Left ventricle myocardium inferior (tissue), 1 donor: ENCODE measurements at places on chromosomes 11 and 22.

- no peaks in the 10 kb centered on the region for H3K27me3 ChIP-seq
- H3K27ac ChIP-seq = no peak overlapping the region
- H3K36me3 ChIP-seq = no peaks in the 10 kb centered on the region
- H3K4me1 ChIP-seq = peaks cover 31% of the 10 kb centered on the region
- no peak overlapping the region for H3K4me3 ChIP-seq
- DNase-seq = no peak
Observed at GRCh38 chr11:117887431-117888138, 11.1 kb upstream of the FXYD6 start.

- peaks cover 16% of the 10 kb centered on the region for H3K4me1 ChIP-seq
- peaks cover 57% of the 10 kb centered on the region for H3K27me3 ChIP-seq
- H3K27ac ChIP-seq = no peak overlapping the region
- DNase-seq = no peak
- H3K4me3 ChIP-seq = no peak overlapping the region
Observed at GRCh38 chr11:69896250-69896649, 77.0 kb upstream of the FGF3 start.

DNA sequence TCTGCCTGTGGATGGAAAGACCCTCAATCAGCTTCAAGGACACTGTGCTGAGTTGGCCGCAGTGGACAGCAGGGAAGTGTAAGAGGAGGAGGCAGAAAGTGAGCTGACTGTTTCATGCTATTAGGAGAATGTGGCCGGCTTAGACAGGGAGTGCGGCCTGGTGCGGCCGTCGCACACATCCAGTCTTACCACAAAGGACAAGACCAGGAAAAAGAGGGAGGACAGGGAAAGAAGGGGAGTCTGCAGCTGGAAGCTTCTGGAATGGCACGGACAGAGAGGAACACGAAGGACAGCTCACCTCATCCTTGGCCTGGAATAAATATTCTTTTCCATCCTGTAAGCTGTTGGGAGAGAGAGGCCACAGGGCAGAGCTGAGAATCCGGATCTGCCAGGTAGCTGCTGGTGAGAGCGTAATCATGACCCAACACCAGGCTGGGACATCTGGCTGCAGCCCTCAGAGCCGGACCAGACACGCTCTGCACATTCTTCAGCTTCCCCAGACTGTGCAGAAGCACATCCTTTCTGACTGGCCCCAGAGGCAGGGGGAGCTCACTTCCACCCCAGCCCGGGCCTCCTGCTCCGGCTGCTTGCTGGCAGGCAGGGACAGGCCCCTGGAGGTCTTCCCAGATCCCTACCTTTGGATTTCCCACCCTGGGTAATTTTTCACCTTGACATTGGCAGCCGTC lies 8.6 kb upstream of the RBM4B start:
- no peaks in the 10 kb centered on the region for H3K36me3 ChIP-seq
- no peaks in the 10 kb centered on the region for H3K4me1 ChIP-seq
- no peak overlapping the region for H3K27ac ChIP-seq
- no peaks in the 10 kb centered on the region for H3K27me3 ChIP-seq

GRCh38 chr11:84905411-84905810 lies 721.7 kb downstream of the DLG2 start:
- H3K4me3 ChIP-seq = no peak overlapping the region
- H3K36me3 ChIP-seq = no peaks in the 10 kb centered on the region
- peaks cover 17% of the 10 kb centered on the region for H3K4me1 ChIP-seq
- no peak for DNase-seq
- H3K27ac ChIP-seq = no peak overlapping the region
- H3K27me3 ChIP-seq = no peaks in the 10 kb centered on the region

DNA sequence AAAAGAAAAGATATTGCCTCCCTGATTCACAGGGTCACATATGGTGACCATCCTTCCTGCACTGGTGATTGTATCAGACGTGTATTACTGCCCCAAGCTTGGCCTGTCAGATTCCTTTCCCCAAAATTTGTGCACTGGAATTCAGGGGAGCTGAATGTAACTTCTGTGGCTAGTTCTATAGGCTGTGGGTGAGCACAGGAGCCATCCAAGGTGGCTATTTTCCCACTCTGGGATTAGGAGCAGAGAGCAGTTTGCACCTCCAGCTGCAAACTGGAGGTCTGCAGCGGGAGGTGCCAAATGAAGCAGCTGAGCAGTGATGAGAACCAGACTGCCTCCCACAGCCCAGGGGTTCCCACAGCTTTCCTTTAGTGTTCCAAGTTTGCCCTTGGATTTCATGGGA lies 124.2 kb upstream of the PITPNB start:
- no peaks in the 10 kb centered on the region for H3K27me3 ChIP-seq
- peaks cover 40% of the 10 kb centered on the region for H3K4me1 ChIP-seq
- H3K4me3 ChIP-seq = no peak overlapping the region
- H3K36me3 ChIP-seq = no peaks in the 10 kb centered on the region
- no peak overlapping the region for H3K27ac ChIP-seq
- no peak for DNase-seq

GRCh38 chr11:33734441-33735270 lies 1.6 kb downstream of the CD59 start:
- peak overlapping the region; percentile 95 for H3K27ac ChIP-seq
- DNase-seq = no peak
- H3K36me3 ChIP-seq = peaks cover 19% of the 10 kb centered on the region
- H3K27me3 ChIP-seq = no peaks in the 10 kb centered on the region

DNA sequence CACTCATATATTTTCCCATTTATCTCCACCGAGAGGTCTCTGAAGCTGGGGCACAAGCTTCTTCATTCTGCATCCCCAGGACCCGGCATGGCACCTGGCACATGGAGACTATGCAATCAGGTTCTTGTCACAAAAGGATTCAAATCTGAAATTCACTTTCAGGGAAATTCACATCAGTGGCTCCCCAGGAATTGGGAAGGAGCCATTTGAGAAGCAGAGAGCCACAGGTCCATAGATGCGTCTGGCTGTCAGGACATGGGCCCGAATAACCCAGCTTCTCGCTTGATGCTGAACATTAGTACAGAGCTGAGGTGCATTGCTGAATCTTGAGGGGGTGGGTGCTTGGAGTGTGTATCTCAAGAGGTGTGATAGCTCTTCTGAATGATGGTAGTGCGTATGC lies 82.5 kb downstream of the TSPAN18 start:
- H3K36me3 ChIP-seq = no peaks in the 10 kb centered on the region
- no peak overlapping the region for H3K27ac ChIP-seq
- DNase-seq = no peak
- no peaks in the 10 kb centered on the region for H3K27me3 ChIP-seq
- peaks cover 78% of the 10 kb centered on the region for H3K4me1 ChIP-seq

DNA sequence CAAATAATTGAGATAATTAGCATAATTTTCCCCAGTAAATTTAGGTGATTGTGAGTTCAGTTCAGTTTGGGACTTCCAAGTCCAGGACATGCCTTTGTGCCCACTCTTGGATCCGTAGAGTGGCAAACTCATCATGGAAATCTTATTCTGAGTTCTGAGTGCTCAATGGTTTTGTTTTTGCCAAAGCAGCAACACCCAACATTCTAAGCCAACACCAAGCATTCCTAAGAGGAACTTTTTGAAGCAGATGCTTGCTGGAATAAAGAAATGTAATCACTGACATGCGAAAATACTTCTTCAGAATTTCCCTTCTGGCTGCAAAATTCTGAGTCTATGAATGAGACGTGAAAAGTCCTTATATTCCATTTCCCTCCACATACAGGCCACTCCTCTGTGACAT lies 10.4 kb downstream of the MMP27 start:
- no peak for DNase-seq
- H3K4me3 ChIP-seq = no peak overlapping the region
- H3K36me3 ChIP-seq = no peaks in the 10 kb centered on the region
- H3K27ac ChIP-seq = no peak overlapping the region

DNA sequence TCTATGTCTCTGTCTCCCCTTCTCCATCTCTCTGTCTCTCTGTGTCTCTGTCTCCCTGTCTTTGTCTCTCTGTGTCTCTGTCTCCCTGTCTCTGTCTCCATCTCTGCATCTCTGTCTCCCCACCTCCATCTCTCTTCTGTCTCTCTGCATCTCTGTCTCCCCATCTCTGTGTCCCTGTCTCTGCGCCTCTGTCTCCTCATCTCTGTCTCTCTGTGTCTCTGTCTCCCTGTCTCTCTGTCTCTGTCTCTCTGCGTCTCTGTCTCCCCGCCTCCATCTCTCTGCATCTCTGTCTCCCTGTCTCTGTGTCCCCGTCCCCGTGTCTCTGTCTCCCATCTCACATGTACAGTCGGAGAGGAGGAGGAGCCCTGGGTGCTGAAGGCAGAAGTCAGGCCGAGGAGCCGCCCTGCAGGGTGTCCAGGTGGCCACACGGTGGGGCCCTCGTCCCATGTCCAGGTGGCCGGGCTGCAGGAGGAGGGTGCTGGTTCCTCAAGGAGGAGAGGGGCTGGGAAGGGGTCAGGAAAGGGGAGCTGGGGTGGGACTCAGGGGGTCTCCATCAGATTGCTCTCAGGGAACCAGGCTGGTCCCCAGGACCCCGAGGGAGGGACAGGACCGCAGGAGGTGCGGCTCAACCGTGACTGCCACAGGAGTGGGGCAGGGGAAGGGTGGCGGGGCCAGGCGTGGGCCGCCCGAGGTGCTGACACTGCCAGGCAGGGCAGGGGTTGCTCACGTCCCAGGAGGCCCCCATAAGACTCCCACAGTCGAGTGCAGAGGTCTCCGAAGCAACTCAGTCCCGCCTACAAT lies 25.6 kb upstream of the TH start:
- H3K36me3 ChIP-seq = no peaks in the 10 kb centered on the region
- peaks cover 9% of the 10 kb centered on the region for H3K4me1 ChIP-seq
- H3K27ac ChIP-seq = no peak overlapping the region
- peaks cover 35% of the 10 kb centered on the region for H3K27me3 ChIP-seq

DNA sequence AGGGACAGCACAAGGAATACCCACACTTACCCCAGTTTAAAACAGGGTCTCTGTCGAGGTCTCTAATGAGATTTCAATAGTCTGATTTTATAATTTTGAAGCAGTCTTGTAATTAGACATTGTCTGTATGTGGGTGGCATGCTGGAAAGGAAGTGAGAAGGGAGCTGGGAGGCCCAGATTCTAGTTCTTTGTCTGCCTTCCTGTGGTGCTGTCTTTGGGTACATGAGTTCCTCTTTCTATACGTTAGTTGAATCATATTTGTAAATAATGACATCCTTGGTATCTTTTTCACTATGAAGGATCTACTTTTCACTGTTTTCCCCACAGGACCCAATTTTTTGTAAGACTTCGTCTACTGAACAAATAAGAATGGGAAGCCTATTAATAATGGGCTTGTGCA lies 42.0 kb upstream of the TENM4 start:
- peaks cover 17% of the 10 kb centered on the region for H3K27me3 ChIP-seq
- no peak for DNase-seq
- no peak overlapping the region for H3K4me3 ChIP-seq
- H3K4me1 ChIP-seq = no peaks in the 10 kb centered on the region
- no peaks in the 10 kb centered on the region for H3K36me3 ChIP-seq

GRCh38 chr11:15123849-15124248 lies 9.1 kb downstream of the INSC start:
- DNase-seq = no peak
- no peak overlapping the region for H3K4me3 ChIP-seq
- peaks cover 6% of the 10 kb centered on the region for H3K27me3 ChIP-seq

GRCh38 chr11:99934008-99934407 lies 753.1 kb upstream of the ARHGAP42 start:
- no peaks in the 10 kb centered on the region for H3K27me3 ChIP-seq
- no peak overlapping the region for H3K27ac ChIP-seq
- H3K4me3 ChIP-seq = no peak overlapping the region
- no peaks in the 10 kb centered on the region for H3K36me3 ChIP-seq

DNA sequence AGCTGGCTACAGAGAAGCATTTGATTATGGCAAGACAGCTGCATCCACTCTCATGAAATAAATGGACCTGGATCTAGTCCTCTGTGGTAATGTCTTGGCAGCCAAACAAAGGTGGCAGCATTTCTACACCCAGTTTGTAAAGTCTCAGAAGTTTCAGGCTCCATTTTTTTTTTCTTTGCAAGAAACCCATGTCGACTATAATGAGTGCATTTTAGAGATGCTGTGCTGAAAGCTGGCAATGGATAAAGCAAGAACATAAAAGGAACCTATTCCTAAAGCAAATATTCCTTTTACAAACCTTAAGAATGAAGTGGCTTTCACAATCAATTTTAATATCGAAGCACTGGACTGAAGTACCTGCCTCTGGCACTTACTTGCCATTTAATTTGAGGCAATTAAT lies 33.5 kb downstream of the THAP12 start:
- no peaks in the 10 kb centered on the region for H3K27me3 ChIP-seq
- no peak overlapping the region for H3K4me3 ChIP-seq
- peaks cover 28% of the 10 kb centered on the region for H3K36me3 ChIP-seq
- DNase-seq = no peak
- H3K4me1 ChIP-seq = peaks cover 3% of the 10 kb centered on the region

GRCh38 chr11:118996926-118997626 lies 862 bp upstream of the CENATAC start:
- H3K4me3 ChIP-seq = peak overlapping the region; percentile 99
- peak overlapping the region; percentile 90 for H3K27ac ChIP-seq
- H3K36me3 ChIP-seq = peaks cover 32% of the 10 kb centered on the region
- H3K4me1 ChIP-seq = peaks cover 36% of the 10 kb centered on the region

DNA sequence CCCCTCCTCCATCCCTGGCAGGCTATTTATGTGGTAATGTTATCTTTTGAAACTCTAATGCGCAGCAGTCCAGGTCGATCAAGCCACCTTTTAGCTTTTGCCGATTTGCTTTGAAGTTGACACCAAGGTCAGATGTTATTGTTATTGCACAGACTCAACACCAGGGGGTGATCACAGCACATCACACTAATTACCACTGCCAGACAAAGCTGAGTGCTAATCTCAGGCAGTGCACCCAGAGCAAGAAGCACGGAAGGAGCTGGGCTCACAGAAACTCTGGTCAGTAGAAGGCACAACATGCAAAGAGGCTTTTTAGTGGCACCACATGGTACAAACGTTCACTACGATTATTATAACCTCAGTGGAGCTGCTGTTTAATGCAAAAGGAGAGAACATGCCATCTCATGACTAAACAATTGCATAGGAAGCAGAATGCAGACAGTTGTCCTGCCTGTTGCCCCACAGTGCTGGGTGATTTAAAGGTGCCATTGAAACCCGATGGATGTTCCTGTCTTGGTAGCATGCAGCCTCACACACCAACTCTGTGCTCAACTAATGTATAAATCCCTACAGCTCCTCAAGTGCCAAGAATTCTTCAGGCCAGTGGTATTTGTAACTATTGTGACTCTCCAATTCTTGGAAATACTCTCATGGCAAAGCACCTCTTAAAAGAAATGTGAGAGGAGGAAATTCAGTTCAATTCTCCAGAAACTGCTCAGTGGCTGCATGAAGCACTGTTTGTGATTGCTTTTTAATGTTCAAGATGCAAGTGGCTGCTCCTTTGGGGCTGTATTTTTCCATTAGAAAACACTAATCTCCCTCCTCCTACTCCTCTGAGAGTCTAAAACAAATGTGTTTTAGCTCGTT lies 353.9 kb upstream of the DDI1 start:
- DNase-seq = peak; percentile 19
- peak overlapping the region; percentile 43 for H3K27ac ChIP-seq
- no peak overlapping the region for H3K4me3 ChIP-seq
- H3K4me1 ChIP-seq = peaks cover 13% of the 10 kb centered on the region
- H3K36me3 ChIP-seq = no peaks in the 10 kb centered on the region

GRCh38 chr11:11567936-11568650 lies 53.7 kb downstream of the GALNT18 start:
- H3K27me3 ChIP-seq = no peaks in the 10 kb centered on the region
- H3K27ac ChIP-seq = peak overlapping the region; percentile 80
- H3K36me3 ChIP-seq = no peaks in the 10 kb centered on the region
- no peak overlapping the region for H3K4me3 ChIP-seq
- H3K4me1 ChIP-seq = peaks cover 93% of the 10 kb centered on the region
